Lung (tissue), 17 donors: ENCODE measurements at places on chromosomes 12 and 14. TPM values are rescaled to one million over a fixed set of nuclear protein-coding genes. Genes with fewer than 3 reads are reported as not detected.

The BATF gene
- polyA plus RNA-seq: 15.2 TPM

GRCh38 chr12:80702889-80703805 lies 4.3 kb upstream of the MYF6 start:
- peaks cover 3% of the 10 kb centered on the region for H3K27me3 ChIP-seq
- no peak overlapping the region for H3K4me3 ChIP-seq
- H3K27ac ChIP-seq: peak overlapping the region; percentile 77
- no peak for DNase-seq

The LALBA gene
- polyA plus RNA-seq: not detected

GRCh38 chr14:103204852-103205540 lies 81.7 kb downstream of the TNFAIP2 start:
- no peaks in the 10 kb centered on the region for H3K27me3 ChIP-seq
- H3K4me3 ChIP-seq: no peak overlapping the region
- no peak overlapping the region for H3K27ac ChIP-seq
- H3K36me3 ChIP-seq: no peaks in the 10 kb centered on the region
- no peak for DNase-seq

GRCh38 chr14:77474479-77475177 lies 16.7 kb downstream of the AHSA1 start:
- no peaks in the 10 kb centered on the region for H3K27me3 ChIP-seq
- no peaks in the 10 kb centered on the region for H3K4me1 ChIP-seq
- no peak overlapping the region for H3K27ac ChIP-seq
- H3K4me3 ChIP-seq: no peak overlapping the region
- no peaks in the 10 kb centered on the region for H3K36me3 ChIP-seq
- peak; percentile 40 for DNase-seq

The TMEM121 gene
- polyA plus RNA-seq: 1.1 TPM

DNA sequence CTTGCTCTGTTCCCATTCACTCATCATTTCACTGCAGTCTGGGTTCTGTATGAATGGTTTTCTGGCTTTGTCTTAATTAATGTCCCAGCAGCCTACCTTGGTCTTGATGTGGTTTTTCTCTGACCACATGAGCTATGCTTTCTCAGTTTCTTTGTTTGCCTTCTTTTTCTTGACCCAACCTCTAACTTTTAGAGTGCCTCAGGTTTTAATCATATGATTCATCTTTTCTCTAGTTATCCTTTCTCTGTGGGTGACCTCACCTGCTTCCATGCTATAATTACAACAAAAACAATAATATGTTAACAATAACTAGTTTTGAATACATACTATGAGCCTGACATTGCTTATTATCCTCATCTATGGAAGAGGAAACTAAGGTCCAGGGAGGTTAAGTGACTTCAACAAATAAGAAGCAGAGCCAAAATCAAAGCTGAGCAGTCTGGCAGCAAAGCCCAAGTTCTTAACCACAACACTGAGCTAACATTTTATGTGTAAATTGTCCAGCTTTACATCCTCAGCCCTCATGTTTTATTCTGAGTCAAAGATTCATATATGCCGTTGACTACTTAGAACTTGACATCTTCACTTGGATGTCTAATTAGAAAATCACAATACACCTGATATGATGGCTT lies 4.7 kb upstream of the EPYC start:
- H3K27ac ChIP-seq: no peak overlapping the region
- no peak overlapping the region for H3K4me3 ChIP-seq
- no peak for DNase-seq
- H3K27me3 ChIP-seq: no peaks in the 10 kb centered on the region

- H3K27me3 ChIP-seq: no peaks in the 10 kb centered on the region
- H3K4me1 ChIP-seq: no peaks in the 10 kb centered on the region
- no peaks in the 10 kb centered on the region for H3K36me3 ChIP-seq
- H3K4me3 ChIP-seq: no peak overlapping the region
- H3K27ac ChIP-seq: no peak overlapping the region
Measured at GRCh38 chr12:96578526-96579125, 89.2 kb downstream of the CFAP54 start.

- H3K36me3 ChIP-seq: no peaks in the 10 kb centered on the region
- peaks cover 16% of the 10 kb centered on the region for H3K4me1 ChIP-seq
- no peak overlapping the region for H3K27ac ChIP-seq
- DNase-seq: no peak
- no peak overlapping the region for H3K4me3 ChIP-seq
Measured at GRCh38 chr12:2646341-2646740, 148.4 kb upstream of the FKBP4 start.

- peak; percentile 75 for DNase-seq
- peak overlapping the region; percentile 89 for H3K27ac ChIP-seq
- peaks cover 30% of the 10 kb centered on the region for H3K4me1 ChIP-seq
- no peaks in the 10 kb centered on the region for H3K27me3 ChIP-seq
Measured at GRCh38 chr14:69635981-69636639, 24.7 kb downstream of the SUSD6 start.

DNA sequence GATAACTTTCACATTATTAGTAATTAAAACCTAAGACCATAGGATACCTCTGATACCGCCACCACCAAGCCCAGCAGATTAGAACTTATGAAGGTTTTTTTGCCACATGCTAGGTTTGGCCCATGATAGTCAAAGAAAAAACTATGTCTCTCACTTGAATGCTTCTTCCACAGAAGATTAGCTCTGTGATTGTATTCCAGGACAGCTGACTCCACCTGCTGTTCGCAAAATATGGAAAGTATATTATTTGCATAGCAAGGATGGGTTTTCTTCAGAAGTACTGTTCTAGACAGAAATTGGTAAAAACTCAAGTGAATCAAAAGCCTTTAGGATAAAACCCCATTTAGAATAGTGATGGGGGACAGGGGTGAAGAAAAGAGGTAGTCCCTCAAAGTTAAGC lies 42.2 kb downstream of the PPFIBP1 start:
- peak; percentile 52 for DNase-seq
- no peaks in the 10 kb centered on the region for H3K27me3 ChIP-seq
- no peaks in the 10 kb centered on the region for H3K36me3 ChIP-seq
- no peak overlapping the region for H3K4me3 ChIP-seq
- peaks cover 4% of the 10 kb centered on the region for H3K4me1 ChIP-seq
- H3K27ac ChIP-seq: no peak overlapping the region

GRCh38 chr12:46446645-46447044 lies 74.1 kb upstream of the SLC38A2 start:
- no peaks in the 10 kb centered on the region for H3K27me3 ChIP-seq
- DNase-seq: no peak
- no peak overlapping the region for H3K4me3 ChIP-seq
- H3K4me1 ChIP-seq: peaks cover 23% of the 10 kb centered on the region

The SERPINA3 gene
- polyA plus RNA-seq: 446 TPM

DNA sequence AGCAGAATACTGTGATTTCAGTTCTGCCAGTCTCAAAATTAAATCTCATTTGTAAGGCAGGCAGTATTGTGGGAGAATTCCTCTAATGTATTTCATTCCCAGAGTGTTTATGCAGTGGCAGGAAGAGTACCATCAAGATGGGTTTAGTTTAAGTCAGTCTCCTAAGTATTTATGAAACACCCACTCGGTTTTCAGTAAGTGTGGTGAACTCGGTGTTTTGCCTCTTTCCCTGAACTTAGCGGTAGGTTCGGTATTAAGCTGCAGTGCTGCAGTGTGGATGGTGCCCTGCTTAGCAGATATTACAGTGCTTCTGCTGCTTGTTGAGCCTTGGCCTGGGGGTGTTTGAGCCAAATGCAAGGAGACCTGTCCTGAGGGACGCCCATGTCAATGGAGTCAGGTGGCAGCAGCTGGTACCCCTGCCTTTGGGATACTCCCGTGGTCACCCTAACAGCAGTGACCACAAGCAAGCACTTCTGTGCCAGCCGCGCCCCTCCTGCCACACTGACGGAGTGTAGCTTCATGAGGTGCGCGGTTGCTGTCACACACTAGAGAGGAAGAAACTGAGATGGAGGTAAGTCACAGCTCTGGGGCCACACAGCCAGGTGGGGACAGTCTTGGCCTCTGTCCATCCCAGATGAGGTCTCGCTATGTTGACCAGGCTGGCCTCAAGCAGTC lies 15.8 kb downstream of the COA8 start:
- H3K27ac ChIP-seq: peak overlapping the region; percentile 29
- peaks cover 6% of the 10 kb centered on the region for H3K36me3 ChIP-seq
- H3K4me3 ChIP-seq: no peak overlapping the region

The HOXC12 gene
- not detected for polyA plus RNA-seq

DNA sequence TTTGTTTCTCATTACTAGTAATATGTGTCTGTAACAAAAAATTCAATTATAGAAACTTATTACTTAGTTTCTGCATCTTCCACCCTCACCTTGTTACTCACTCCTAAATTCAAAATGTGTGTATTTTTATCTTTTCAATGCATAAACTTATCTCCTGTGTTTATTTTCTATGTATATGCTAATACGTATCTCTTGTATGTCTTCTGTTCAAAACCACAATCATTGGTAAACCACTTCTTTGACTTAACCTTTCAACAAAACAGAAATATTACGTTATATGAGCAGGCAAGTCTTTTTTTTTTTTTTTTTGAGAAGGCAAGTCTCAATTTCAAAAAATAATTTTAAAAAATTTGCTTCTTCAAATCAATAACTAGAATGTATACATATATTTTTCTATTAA lies 39.2 kb upstream of the RPH3A start:
- no peaks in the 10 kb centered on the region for H3K27me3 ChIP-seq
- H3K4me3 ChIP-seq: no peak overlapping the region
- H3K4me1 ChIP-seq: no peaks in the 10 kb centered on the region
- H3K36me3 ChIP-seq: no peaks in the 10 kb centered on the region

The SCYL2 gene
- 13.9 TPM for polyA plus RNA-seq

The SMOC1 gene
- 0.52 TPM for polyA plus RNA-seq

The MMP19 gene
- 9.3 TPM for polyA plus RNA-seq

- H3K4me3 ChIP-seq: no peak overlapping the region
- no peak overlapping the region for H3K27ac ChIP-seq
Measured at GRCh38 chr12:121009741-121010140, 6.5 kb downstream of the C12orf43 start.

The IRAK3 gene
- polyA plus RNA-seq: 54.5 TPM

The PAH gene
- polyA plus RNA-seq: not detected

The APOF gene
- polyA plus RNA-seq: not detected

The L2HGDH gene
- 1.5 TPM for polyA plus RNA-seq

DNA sequence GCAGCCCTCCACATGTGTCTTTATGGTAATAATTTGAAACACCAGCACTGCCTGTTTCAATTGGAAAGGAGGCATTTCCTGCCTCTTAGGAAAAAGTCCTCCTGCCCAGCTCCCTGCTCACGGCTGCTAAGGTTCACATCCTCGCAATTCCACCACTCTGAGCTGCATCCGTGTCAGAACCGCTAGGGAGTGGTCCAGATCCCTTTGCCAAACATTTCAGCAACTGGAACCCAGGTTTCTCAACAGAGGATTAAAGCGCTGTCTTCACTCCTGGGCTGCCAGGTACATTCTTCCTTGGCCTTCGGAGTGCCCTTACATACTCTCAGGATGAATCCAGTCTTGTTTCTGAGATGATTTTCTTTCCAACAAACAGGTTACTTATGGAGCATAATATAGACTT lies 23.3 kb downstream of the C14orf132 start:
- no peaks in the 10 kb centered on the region for H3K36me3 ChIP-seq
- H3K27ac ChIP-seq: no peak overlapping the region
- H3K4me3 ChIP-seq: no peak overlapping the region

The GZMH gene
- 3.1 TPM for polyA plus RNA-seq

The IL31 gene
- polyA plus RNA-seq: not detected

- H3K4me3 ChIP-seq: no peak overlapping the region
- no peaks in the 10 kb centered on the region for H3K36me3 ChIP-seq
- no peaks in the 10 kb centered on the region for H3K4me1 ChIP-seq
- no peak overlapping the region for H3K27ac ChIP-seq
Measured at GRCh38 chr14:68719634-68720384, 73.1 kb downstream of the ZFP36L1 start.

DNA sequence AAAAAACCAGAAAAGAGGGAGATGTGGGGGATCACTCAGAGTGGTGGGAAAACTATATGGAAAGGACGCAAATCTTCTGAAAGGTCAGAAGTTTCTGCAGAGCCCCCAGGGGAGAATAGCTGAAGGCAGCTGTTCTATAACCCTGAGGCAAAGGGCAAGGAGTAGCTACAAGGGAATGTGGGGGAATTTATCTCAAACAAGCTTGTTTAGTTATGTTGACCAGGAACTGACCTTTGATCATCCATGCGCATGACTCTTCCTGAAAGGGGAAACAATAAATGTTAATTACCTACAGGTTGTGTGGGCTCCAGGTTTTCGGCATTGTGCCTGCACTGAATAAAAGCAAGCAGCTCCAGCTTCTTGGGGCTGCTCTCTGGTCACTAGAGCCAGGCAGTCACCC lies 968.5 kb downstream of the AACS start:
- H3K27me3 ChIP-seq: no peaks in the 10 kb centered on the region
- no peak overlapping the region for H3K4me3 ChIP-seq
- H3K27ac ChIP-seq: no peak overlapping the region
- H3K36me3 ChIP-seq: no peaks in the 10 kb centered on the region

The KRT71 gene
- not detected for polyA plus RNA-seq

GRCh38 chr12:60070552-60070951 lies 474.7 kb downstream of the SLC16A7 start:
- H3K4me1 ChIP-seq: no peaks in the 10 kb centered on the region
- H3K27me3 ChIP-seq: no peaks in the 10 kb centered on the region
- H3K36me3 ChIP-seq: no peaks in the 10 kb centered on the region
- H3K27ac ChIP-seq: no peak overlapping the region

DNA sequence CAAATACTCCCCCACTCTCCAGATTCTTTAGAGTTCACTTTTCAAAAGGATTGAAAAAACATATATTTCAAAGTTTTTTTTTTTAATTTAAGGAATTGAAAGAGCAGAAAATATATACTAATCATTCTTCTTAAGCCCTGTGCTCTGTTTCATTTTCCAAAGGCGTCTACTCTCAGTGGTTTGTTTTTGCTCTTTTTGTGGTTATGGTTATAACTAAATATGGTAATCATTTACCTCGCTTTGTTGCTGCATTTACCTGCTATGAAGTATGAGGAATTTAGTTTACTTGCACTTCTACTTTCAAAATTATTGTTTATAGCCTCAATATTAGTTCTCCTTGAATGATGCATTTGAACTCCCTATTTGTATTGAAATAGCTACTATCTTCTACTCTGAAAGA lies 55.9 kb upstream of the LRRK2 start:
- H3K36me3 ChIP-seq: no peaks in the 10 kb centered on the region
- DNase-seq: no peak

DNA sequence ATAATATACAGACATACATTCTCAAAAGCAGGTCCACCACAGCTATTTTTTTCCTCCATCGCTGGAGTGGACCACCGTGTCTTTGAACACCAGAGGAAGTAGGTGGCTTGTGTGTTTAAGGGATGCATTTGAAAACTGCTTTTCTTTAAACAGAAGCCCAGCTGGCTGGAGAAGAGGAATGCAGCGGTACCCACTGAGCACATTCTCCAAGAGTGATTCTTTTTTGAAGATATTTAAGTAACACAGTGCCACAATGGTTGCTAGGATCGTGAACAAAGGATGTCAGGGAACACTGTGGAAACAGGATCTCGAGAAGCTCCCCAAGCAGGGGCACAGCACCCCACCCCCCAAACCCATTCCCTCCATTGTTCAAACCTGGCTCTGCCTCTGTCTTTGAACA lies 286.6 kb upstream of the PWP1 start:
- no peak overlapping the region for H3K4me3 ChIP-seq
- no peak for DNase-seq
- H3K36me3 ChIP-seq: no peaks in the 10 kb centered on the region
- H3K4me1 ChIP-seq: no peaks in the 10 kb centered on the region
- no peaks in the 10 kb centered on the region for H3K27me3 ChIP-seq
- no peak overlapping the region for H3K27ac ChIP-seq
